Activated CD4-positive, alpha-beta memory T cell treated with anti-CD3 and anti-CD28 coated beads for 36 hours (primary cell): ENCODE measurements at places on chromosomes 7 and 10. TPM values are rescaled to one million over a fixed set of nuclear protein-coding genes. Genes with fewer than 3 reads are reported as not detected.

The PSAP gene
- total RNA-seq = 137 TPM

The MMD2 gene
- total RNA-seq = not detected

The ZNF467 gene
- 0.45 TPM for total RNA-seq

The RAB18 gene
- 54.0 TPM for total RNA-seq

The TMUB1 gene
- total RNA-seq = 53.8 TPM

The BTBD16 gene
- not detected for total RNA-seq

The MEIG1 gene
- 0.95 TPM for total RNA-seq
